ENCODE measurements at places on chromosomes 6 and 20.

- no peak for DNase-seq
Measured at GRCh38 chr20:2171266-2171790, 69.7 kb downstream of the STK35 start.

DNA sequence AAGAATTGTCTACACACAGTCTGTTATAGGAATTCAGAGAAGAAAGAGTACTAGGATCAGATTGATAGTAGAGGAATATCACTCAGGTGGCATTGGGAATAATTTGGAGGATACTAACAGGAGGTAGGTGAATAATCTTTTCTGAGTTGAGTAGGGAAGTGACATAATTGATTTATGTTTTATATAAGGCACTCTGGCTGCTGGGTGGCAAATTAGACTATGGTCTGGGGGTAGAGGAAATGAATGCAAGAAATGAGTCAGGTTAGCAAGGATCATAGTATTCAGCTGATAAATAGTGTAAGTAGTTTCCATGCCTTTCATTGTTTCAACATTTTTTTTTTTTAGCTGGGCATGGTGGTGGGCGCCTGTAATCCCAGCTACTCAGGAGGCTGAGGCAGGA, 113.3 kb downstream of the CDKAL1 start:
- DNase-seq = no peak

- no peak for DNase-seq
Measured at GRCh38 chr6:160161647-160161986, 40.0 kb downstream of the SLC22A1 start.

DNA sequence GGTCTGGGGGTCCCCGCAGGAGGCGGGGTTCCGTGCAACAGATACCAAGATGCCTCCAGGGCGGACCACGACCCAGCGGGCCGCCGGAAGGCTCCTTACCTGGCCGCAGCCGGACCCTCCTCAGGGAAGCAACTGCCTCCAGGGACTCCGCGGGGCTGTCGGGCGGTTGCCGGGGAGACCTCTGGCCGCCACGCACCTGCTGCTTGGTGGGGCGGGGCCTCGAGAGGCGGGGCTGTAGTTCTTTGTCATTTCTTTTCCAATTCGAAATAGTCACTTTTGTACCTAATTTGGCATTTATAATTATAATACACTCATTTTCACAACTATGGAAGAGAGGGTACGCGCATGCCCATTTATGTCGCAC, 647 bp downstream of the AK9 start:
- DNase-seq = peak; percentile 34

- no peak for DNase-seq
Measured at GRCh38 chr6:3272911-3273547, 14.3 kb downstream of the PSMG4 start.

- peak; percentile 84 for DNase-seq
Measured at GRCh38 chr6:136249811-136250685, at the start of gene MTFR2. TSS of gene MTFR2 (minus strand) at chr6:136250311. CDS start at chr6:136249099, 1,212 bp downstream.

DNA sequence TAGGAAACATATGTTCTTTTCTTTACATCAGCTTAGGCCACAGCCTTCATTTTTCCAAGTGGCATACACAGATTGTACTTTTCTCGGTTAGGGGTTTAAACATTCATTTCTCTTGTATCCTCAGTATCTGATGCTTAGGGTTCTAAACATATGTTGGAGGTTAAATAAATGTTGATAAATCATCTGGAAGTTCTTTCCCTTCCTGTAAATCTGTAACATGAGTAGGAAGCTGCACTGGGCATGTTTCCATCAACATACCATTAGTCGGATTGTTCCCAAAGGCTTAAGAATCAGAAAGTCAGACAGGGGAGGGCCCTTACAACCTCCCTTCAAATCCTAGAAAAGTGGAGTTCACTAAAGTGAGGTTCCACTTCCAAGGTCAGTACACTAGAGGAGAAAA, 54.8 kb upstream of the BCLAF1 start:
- DNase-seq = no peak

DNA sequence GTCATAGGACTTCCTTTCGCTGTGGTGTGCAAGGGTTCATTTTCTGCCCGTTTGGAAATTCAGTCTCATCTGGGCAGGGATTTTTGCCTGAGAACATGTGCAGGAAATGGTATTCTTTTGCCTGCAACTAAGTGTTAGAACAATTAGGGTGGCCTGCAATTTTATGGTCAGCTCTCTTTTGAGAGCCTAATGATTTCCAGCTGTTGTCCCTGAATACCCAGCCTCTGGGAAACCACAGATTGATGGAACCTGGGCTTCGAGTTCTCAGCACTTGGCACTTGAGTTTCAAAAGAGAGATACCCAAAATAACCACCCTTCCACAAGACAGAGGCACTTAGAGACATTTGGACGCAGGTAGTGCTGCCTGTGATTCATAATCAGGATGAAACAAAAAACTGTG, 217.2 kb upstream of the FOXA2 start:
- no peak for DNase-seq

DNA sequence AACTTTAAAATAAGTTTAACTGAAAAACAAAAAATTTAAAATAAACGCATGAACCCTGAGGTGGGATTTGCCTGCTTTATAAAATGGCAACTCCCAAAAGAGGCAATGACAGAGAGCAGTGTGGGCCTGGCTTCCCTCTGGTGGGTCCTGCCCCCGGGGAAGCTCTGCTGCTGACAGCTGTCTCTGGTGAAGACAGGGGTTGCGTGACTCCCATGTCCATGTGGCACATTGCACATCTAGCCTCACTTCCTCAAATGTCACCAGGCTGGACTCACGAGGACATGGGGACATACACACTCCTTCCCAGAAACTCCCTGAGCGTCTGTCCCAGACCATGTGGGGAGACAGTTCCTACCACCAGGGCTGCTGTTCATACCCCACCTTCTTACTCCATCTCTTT, 66.2 kb downstream of the ABHD12 start:
- DNase-seq = no peak

All from activated CD4-positive, alpha-beta T cell treated with anti-CD3 and anti-CD28 coated beads for 1 hour (primary cell).